ENCODE measurements at places on chromosomes 5 and 9.

GRCh38 chr5:179781846-179782245, 11.9 kb upstream of the LTC4S start:
- no peak for DNase-seq

- peak; percentile 41 for DNase-seq
Observed at GRCh38 chr5:13955896-13956295, 11.4 kb upstream of the DNAH5 start.

DNA sequence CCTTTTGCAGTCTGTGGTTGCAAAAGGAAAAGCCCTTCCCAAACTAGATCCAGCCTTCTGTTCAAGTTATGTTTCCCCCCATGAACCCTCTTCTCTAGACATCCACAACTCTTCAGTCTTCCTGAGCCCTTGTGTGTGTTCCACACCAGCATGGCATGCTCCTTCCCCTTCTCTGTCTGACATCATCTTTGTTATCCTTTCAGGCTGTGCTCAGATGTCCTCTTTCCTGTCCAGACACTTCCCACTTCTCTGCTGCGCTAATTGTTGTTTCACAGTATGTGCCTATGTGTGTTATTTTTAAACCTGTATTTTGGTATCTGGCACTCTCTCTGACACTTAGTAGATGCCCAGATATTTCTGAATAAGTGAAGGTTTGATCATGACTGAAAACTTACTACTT, 38.2 kb downstream of the FOCAD start:
- DNase-seq = no peak

GRCh38 chr5:179879690-179880010, 21.0 kb upstream of the MRNIP start:
- DNase-seq = no peak

GRCh38 chr9:26779062-26779461, 113.5 kb downstream of the CAAP1 start:
- DNase-seq = peak; percentile 3

Data from fibroblast of skin of right quadriceps (primary cell).